Activated T-helper 1 cell treated with anti-CD3 and anti-CD28 coated beads, Interleukin-2, amount 50 U/mL, for 16 hours (primary cell): ENCODE measurements at places on chromosomes 1 and 21.

DNA sequence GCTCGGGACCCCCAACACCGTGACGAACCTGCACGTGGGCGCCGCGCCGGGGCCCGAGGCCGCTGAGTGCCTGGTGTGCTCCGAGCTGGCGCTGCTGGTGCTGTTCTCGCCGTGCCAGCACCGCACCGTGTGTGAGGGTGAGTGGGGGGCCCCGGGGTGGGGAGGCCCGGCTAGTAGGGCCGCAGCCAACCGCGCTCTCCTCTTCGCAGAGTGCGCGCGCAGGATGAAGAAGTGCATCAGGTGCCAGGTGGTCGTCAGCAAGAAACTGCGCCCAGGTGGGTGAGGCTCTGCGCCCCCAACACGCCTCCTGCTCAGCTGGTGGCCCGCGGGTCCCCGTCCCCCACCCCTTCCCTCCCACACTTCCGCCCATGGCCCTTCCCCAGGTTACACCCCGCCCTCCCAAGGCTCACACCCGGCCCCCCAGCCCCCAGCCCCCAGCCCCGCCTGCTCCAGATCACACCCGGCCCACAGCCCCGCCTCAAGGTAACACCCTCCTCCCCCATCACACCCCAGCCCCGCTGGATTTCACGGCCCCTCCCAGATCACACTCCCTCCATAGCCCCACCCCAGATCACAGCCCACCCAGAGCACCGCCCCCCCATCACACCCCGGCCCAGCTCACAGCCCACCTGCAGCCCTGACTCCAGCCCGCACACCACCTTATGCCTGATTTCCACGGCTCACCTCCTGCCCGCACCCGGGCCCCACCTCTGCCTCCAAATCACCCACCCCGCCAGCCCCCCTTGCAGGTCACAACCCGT lies 2.4 kb upstream of the MMP23B start:
- peak; percentile 56 for DNase-seq

DNA sequence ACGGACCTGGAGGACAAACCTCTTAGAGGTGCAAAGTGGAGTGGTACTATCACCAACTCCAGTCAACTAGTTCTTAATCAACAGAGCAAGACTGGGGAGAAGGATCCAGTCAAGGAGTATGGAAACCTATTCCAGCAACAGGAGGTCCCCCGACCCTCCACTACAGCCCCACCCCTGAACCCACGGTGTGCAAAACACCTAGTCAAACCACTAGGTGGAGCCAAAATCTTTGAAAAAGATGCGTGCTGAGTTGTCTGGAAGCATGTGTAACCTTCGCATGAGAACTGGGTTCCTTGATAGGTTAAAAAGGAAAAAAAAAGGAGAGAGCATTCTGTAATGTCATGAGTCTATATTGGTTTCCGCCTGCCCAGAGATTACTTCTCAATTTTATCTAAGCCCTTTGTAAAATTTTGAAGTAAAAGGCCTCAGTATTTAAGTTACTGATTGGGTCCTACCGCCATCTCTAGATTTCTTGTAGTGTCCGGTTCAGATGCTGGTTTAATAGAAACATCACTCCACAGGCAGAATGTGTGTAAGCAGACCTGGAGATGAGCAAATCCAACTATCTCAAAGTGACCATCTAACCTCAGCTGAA lies 81.9 kb upstream of the HAO2 start:
- no peak for DNase-seq

- DNase-seq = no peak
Observed at GRCh38 chr21:39096754-39097153, 86.5 kb downstream of the PSMG1 start.

DNA sequence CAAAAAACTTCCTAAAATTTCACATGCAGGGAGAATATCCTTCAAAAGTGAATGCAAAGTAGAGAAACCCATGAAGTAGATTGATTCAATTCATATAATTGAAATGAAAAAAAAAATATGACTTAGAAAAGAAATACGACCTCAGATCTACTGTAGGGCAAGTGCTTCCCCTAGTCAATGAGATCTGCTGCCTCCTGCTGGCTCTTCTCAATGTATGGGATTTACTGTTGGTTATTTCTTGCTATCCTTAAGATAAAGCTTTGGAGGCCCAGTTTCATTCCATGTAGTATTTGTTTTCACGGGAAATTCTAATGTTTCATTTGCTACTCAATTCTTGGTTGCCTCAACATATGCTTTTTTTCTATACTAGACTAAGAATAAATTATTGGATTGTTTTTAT lies 46.2 kb downstream of the ZNF648 start:
- DNase-seq = no peak

- DNase-seq = no peak
Observed at GRCh38 chr1:16138772-16139221, 17.1 kb downstream of the EPHA2 start.

GRCh38 chr1:237197470-237198425 lies 155.8 kb downstream of the RYR2 start:
- DNase-seq = no peak

GRCh38 chr1:31064111-31064717 lies 1.3 kb downstream of the PUM1 start:
- no peak for DNase-seq

GRCh38 chr1:63112155-63112900 lies 210.0 kb upstream of the FOXD3 start:
- DNase-seq = no peak

DNA sequence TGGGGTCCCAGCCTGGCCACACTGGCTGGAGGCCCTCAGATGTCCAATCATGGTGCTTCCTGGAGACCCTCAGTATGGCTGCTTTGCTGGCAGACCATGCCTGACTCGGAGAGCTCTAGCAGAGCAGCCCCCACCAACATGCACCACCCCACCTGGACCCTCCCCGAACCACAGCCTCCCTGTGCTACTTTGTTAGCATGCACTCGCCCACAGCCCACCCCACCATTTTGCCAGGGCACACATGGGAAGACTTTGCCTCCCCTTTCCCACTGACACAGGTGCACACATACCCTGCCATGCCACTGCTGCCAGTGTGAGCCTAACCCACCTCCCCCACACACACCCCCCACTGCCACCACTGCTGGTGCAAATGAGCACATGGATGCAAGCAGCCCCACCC lies 497.5 kb upstream of the PBX1 start:
- no peak for DNase-seq

- DNase-seq = no peak
Observed at GRCh38 chr1:89831462-89832120, 10.8 kb downstream of the LRRC8D start.

GRCh38 chr1:46065405-46065804 lies 67.0 kb downstream of the PIK3R3 start:
- no peak for DNase-seq

- no peak for DNase-seq
Observed at GRCh38 chr1:31980835-31981455, 32.7 kb upstream of the KHDRBS1 start.

DNA sequence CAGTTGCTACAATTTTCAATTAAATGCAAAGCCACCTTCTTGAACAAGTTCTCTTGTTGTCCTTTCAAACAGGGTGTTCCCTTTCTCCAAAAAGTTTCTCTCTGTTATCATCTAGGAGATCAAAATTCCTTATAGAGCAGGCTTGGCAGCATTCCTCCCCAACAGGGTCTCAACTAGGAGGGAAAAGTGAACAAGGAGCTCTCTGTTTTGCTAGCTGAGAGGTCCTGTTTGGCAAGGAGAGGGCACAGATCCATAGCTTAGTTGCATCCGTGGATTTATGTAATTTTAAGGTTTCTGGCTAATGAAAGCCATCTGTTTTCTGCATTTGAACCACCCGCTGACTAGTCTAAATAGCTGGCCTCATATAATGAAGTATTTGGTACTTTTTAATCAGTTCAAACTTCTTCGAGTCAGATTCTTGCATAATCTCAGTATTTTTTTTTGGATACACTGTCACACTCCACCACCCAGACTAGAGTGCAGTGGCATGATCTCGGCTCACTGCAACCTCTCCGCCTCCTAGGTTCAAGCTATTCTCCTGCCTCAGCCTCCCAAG lies 54.0 kb downstream of the APP start:
- no peak for DNase-seq
